OCI-LY7 (cell line): ENCODE measurements at places on chromosomes 2 and 18. TPM values are rescaled to one million over a fixed set of nuclear protein-coding genes. Genes with fewer than 3 reads are reported as not detected.

Gene TOGARAM2
- total RNA-seq, result not detected in 2 replicates

Gene PROKR1
- total RNA-seq, result not detected in 2 replicates

Gene BCL11A
- 163 and 167 TPM in 2 replicates for total RNA-seq

Gene GAREM2
- total RNA-seq, result 0.11 TPM in 1 of 2 replicates, not detected in the other

Gene DPYSL5
- not detected in 2 replicates for total RNA-seq

Gene STPG4
- 0.68 and 0.72 TPM in 2 replicates for total RNA-seq

Gene TUBA4A
- total RNA-seq, result 181 and 186 TPM in 2 replicates

Gene TFCP2L1
- total RNA-seq, result 1.4 and 3.7 TPM in 2 replicates

Gene CROCC2
- not detected in 2 replicates for total RNA-seq

Gene MAP3K2
- total RNA-seq, result 52.5 and 55.9 TPM in 2 replicates

Gene MARCHF4
- total RNA-seq, result not detected in 2 replicates

Gene ATP6V1C2
- total RNA-seq, result not detected in 2 replicates

Gene LRP1B
- not detected in 2 replicates for total RNA-seq

Gene CSRNP3
- 1.3 and 1.4 TPM in 2 replicates for total RNA-seq

Gene AKAIN1
- total RNA-seq, result not detected in 2 replicates

Gene VPS4B
- total RNA-seq, result 22.9 and 26.1 TPM in 2 replicates

Gene GKN1
- total RNA-seq, result not detected in 2 replicates

Gene L3MBTL4
- total RNA-seq, result not detected in 2 replicates

Gene DSG2
- total RNA-seq, result not detected in 2 replicates

Gene CNTNAP5
- total RNA-seq, result not detected in 2 replicates

Gene NEURL3
- not detected in 2 replicates for total RNA-seq

Gene CGREF1
- total RNA-seq, result not detected in 2 replicates

Gene RPRD1A
- 37.9 and 42.2 TPM in 2 replicates for total RNA-seq

Gene TBR1
- total RNA-seq, result 0.06 TPM in 1 of 2 replicates, not detected in the other

Gene CYB5A
- total RNA-seq, result not detected in 2 replicates

Gene SSB
- total RNA-seq, result 161 and 173 TPM in 2 replicates

Gene NFATC1
- 50.4 and 54.3 TPM in 2 replicates for total RNA-seq

Gene FOXI3
- total RNA-seq, result not detected in 2 replicates

Gene ANKZF1
- total RNA-seq, result 73.2 and 82.4 TPM in 2 replicates

Gene MYO5B
- not detected in 2 replicates for total RNA-seq

Gene PRKCE
- 42.1 and 50.2 TPM in 2 replicates for total RNA-seq

Gene SERPINB3
- total RNA-seq, result not detected in 2 replicates

Gene EFEMP1
- total RNA-seq, result 0.61 TPM in 1 of 2 replicates, not detected in the other

Gene IL36B
- total RNA-seq, result not detected in 2 replicates

Gene CKAP2L
- total RNA-seq, result 61.8 and 77.3 TPM in 2 replicates

Gene LINC00305
- not detected in 2 replicates for total RNA-seq

Gene MC4R
- not detected in 2 replicates for total RNA-seq

Gene B4GALT6
- 16.4 and 22.8 TPM in 2 replicates for total RNA-seq

Gene TRMT61B
- 17.8 and 20.3 TPM in 2 replicates for total RNA-seq

Gene CHRND
- not detected in 2 replicates for total RNA-seq

Gene NBAS
- total RNA-seq, result 23.5 and 24.4 TPM in 2 replicates

Gene TET3
- 24.8 and 25.2 TPM in 2 replicates for total RNA-seq

Gene ANKRD30BL
- total RNA-seq, result 0.79 TPM in 1 of 2 replicates, not detected in the other

Gene NEU2
- not detected in 2 replicates for total RNA-seq

Gene CD8B2
- total RNA-seq, result not detected in 2 replicates

Gene RGPD3
- total RNA-seq, result not detected in 2 replicates

Gene SLC5A6
- total RNA-seq, result 47.9 and 60.1 TPM in 2 replicates

Gene RIT2
- total RNA-seq, result not detected in 2 replicates
